Hepatocyte (in vitro differentiated cells): ENCODE measurements at places on chromosomes 13 and 19. TPM values are rescaled to one million over a fixed set of nuclear protein-coding genes. Genes with fewer than 3 reads are reported as not detected.

The POLRMT gene
- 38.7 and 41.9 TPM in 2 replicates for total RNA-seq

The TMEM59L gene
- 0.40 and 1.5 TPM in 2 replicates for total RNA-seq

The RNF17 gene
- total RNA-seq: not detected in 2 replicates

The EXOC3L2 gene
- total RNA-seq: 0.08 and 1.3 TPM in 2 replicates

The ATP7B gene
- 51.2 and 70.0 TPM in 2 replicates for total RNA-seq

The ATP4B gene
- total RNA-seq: 15.9 and 16.2 TPM in 2 replicates

The PCDH20 gene
- 10.2 and 11.2 TPM in 2 replicates for total RNA-seq

The ZNF585A gene
- 5.0 and 13.3 TPM in 2 replicates for total RNA-seq

The IGLON5 gene
- 3.9 and 5.0 TPM in 2 replicates for total RNA-seq

The ZNF575 gene
- 0.84 TPM in 1 of 2 replicates, not detected in the other for total RNA-seq

The GRK1 gene
- total RNA-seq: 0.16 and 0.17 TPM in 2 replicates

The DHDH gene
- 0.72 and 3.7 TPM in 2 replicates for total RNA-seq

The SIAH3 gene
- total RNA-seq: 0.04 and 0.23 TPM in 2 replicates

The GPR18 gene
- total RNA-seq: not detected in 2 replicates

The TMPRSS9 gene
- 0.23 TPM in 1 of 2 replicates, not detected in the other for total RNA-seq

The FFAR2 gene
- total RNA-seq: 0.16 and 0.20 TPM in 2 replicates

The CGB1 gene
- total RNA-seq: not detected in 2 replicates

The GPALPP1 gene
- 27.1 and 32.1 TPM in 2 replicates for total RNA-seq

The HS6ST3 gene
- 2.2 and 2.4 TPM in 2 replicates for total RNA-seq

The PCDH17 gene
- total RNA-seq: 10.2 and 10.3 TPM in 2 replicates

The ZSCAN4 gene
- 0.12 TPM in 1 of 2 replicates, not detected in the other for total RNA-seq

The PSG3 gene
- not detected in 2 replicates for total RNA-seq

The LRRC4B gene
- 6.0 and 7.7 TPM in 2 replicates for total RNA-seq

The TYK2 gene
- total RNA-seq: 52.4 and 63.6 TPM in 2 replicates

The ZNF543 gene
- total RNA-seq: 6.7 and 6.9 TPM in 2 replicates

The ZGLP1 gene
- total RNA-seq: 2.6 and 5.8 TPM in 2 replicates

The ARRDC5 gene
- total RNA-seq: not detected in 2 replicates

The SPACA6 gene
- total RNA-seq: 6.9 and 7.2 TPM in 2 replicates

The FSD1 gene
- total RNA-seq: 1.2 and 6.3 TPM in 2 replicates

The CYP4F2 gene
- not detected in 2 replicates for total RNA-seq

The COL5A3 gene
- 1.9 and 2.0 TPM in 2 replicates for total RNA-seq

The CCDC159 gene
- total RNA-seq: 10.1 and 14.6 TPM in 2 replicates

The DAPK3 gene
- 113 and 140 TPM in 2 replicates for total RNA-seq

The NCAN gene
- total RNA-seq: 0.03 TPM in 1 of 2 replicates, not detected in the other
